Epithelial cell of umbilical artery (primary cell): ENCODE measurements at places on chromosomes 7 and 10. TPM values are rescaled to one million over a fixed set of nuclear protein-coding genes. Genes with fewer than 3 reads are reported as not detected.

Gene GIMAP7
- 46.1 and 57.9 TPM in 2 replicates for total RNA-seq

Gene STAM
- total RNA-seq, result 12.6 and 14.9 TPM in 2 replicates

Gene CLCN1
- not detected in 2 replicates for total RNA-seq

Gene MSS51
- total RNA-seq, result 0.65 and 1.4 TPM in 2 replicates

Gene CPA2
- not detected in 2 replicates for total RNA-seq

Gene PRKAG2
- total RNA-seq, result 15.6 and 19.6 TPM in 2 replicates

Gene LIPK
- total RNA-seq, result not detected in 2 replicates

Gene AASS
- total RNA-seq, result 42.6 and 62.9 TPM in 2 replicates

Gene PDE6C
- not detected in 2 replicates for total RNA-seq

Gene LRRC4
- total RNA-seq, result 0.32 and 0.61 TPM in 2 replicates

Gene ASL
- total RNA-seq, result 55.9 and 71.8 TPM in 2 replicates

Gene OLAH
- total RNA-seq, result under 0.01 TPM in 1 of 2 replicates, not detected in the other

Gene CYP3A7
- total RNA-seq, result not detected in 2 replicates

Gene SCRN1
- total RNA-seq, result 81.9 and 124 TPM in 2 replicates

Gene CREB5
- 2.3 and 2.4 TPM in 2 replicates for total RNA-seq

Gene PCLO
- under 0.01 TPM in 2 replicates for total RNA-seq

Gene HOXA11
- 8.1 and 10.3 TPM in 2 replicates for total RNA-seq

Gene GPR158
- total RNA-seq, result under 0.01 TPM in 1 of 2 replicates, not detected in the other

Gene LBX1
- not detected in 2 replicates for total RNA-seq

Gene RBM20
- under 0.01 TPM in 1 of 2 replicates, not detected in the other for total RNA-seq

Gene IGF2BP3
- total RNA-seq, result 129 and 161 TPM in 2 replicates

Gene INMT
- total RNA-seq, result 0.15 TPM in 1 of 2 replicates, not detected in the other

Gene BTBD16
- total RNA-seq, result not detected in 2 replicates

Gene ASB10
- total RNA-seq, result not detected in 2 replicates

Gene SLC29A4
- total RNA-seq, result 0.46 and 2.6 TPM in 2 replicates

Gene GARIN1A
- total RNA-seq, result 0.32 and 0.46 TPM in 2 replicates

Gene EMX2
- total RNA-seq, result 0.15 TPM in 1 of 2 replicates, not detected in the other

Gene PDE1C
- 3.6 and 4.7 TPM in 2 replicates for total RNA-seq

Gene SPDYE6
- not detected in 2 replicates for total RNA-seq

Gene CCM2
- total RNA-seq, result 63.1 and 65.6 TPM in 2 replicates

Gene DENND2A
- total RNA-seq, result 0.30 TPM in 1 of 2 replicates, not detected in the other

Gene KNDC1
- under 0.01 and 0.15 TPM in 2 replicates for total RNA-seq

Gene HOXA1
- total RNA-seq, result 0.30 and 0.32 TPM in 2 replicates

Gene SPDYE18
- under 0.01 and 0.15 TPM in 2 replicates for total RNA-seq

Gene LDB3
- not detected in 2 replicates for total RNA-seq

Gene CDK14
- 14.0 and 17.9 TPM in 2 replicates for total RNA-seq

Gene HTR5A
- total RNA-seq, result not detected in 2 replicates
